ENCODE measurements at places on chromosomes 13 and 19. TPM values are rescaled to one million over a fixed set of nuclear protein-coding genes. Genes with fewer than 3 reads are reported as not detected.

GRCh38 chr13:108527844-108528243, 101.6 kb upstream of the MYO16 start:
- DNase-seq = no peak

DNA sequence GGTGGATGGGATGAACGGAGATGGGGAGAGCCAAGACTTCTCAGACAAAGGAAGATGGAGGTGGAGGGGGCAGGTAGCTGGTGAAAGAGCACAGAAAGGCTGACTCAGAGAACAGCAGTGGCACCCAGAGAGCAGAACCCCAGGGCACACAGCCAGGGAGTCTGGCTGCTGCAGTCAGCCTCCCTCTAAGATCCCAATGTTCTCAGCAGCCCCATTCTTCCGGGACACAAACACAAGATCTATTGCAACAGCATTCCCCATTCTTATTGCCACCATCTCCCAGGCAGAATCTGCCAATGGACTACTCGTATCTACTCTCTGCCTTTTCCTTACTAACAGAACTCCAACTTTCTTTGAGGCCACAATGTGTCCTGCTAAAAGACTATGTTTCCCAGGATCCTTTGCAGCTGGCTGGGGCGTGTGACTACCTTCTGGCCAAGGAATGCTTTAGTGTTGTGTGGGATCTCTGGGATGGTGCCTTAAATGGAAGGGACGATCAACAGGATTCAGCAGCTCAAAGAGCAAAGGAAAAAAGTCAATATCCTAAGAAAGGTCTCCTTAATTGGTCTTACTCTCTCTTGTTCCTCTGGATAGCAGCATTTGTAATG, 7.5 kb downstream of the THAP8 start:
- no peak for DNase-seq

GRCh38 chr13:48879432-48879831, 96.3 kb upstream of the FNDC3A start:
- no peak for DNase-seq

SIGLEC8 gene
- polyA plus RNA-seq = not detected

LIN37 gene
- polyA plus RNA-seq = 6.0 TPM

DNA sequence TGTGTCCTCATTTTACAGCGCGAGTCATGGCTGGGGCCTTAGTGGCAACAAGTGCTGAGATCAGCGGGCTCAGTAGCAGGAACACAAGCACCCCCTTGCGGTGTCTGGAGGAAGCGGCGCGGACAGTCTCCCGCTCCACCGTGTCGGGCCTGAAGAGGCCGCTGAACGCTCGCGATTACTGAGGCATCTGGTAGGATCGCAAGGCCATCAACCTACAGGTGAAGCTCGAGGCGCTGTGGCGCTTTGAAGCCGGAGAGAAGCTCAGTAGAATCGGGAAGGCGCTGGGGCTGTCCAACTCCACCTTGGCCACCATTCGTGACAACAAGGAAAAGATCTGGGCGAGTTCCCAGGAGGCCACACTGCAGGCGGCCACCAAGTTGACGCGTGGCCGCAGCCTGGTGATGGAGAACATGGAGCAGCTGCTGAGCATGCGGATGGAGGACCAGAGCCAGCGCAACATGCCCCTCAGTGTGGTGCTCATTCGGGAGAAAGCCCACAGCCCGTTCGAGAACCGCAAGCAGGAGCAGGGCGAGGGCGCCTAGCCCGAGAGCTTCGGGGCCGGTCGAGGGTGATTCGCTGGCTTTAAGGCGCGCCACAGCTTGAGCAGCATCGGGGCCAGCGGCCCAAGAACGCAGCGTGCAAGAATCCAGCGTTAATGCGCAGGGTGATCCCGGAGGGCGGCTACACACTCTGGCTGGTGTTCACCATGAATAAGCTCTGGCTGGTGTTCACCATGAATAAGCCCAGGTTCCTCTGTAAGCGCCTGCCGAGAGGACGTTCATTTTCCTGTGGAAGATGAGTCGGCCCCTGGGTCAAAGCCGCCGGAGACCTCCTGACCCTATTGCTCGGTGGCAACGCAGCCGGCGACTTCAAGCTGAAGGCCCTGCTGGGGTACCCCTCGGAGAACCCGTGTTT, 8.3 kb upstream of the MZF1 start:
- DNase-seq = peak; percentile 69

C19orf44 gene
- 15.8 TPM for polyA plus RNA-seq

SULT2B1 gene
- polyA plus RNA-seq = 0.10 TPM

GRCh38 chr19:46232029-46232428, 2.5 kb downstream of the IGFL1 start:
- DNase-seq = no peak

- no peak for DNase-seq
Observed at GRCh38 chr19:4581666-4582553, 22.4 kb upstream of the SEMA6B start.

- no peak for DNase-seq
Observed at GRCh38 chr13:90414691-90415596, 932.5 kb upstream of the MIR17HG start.

DNA sequence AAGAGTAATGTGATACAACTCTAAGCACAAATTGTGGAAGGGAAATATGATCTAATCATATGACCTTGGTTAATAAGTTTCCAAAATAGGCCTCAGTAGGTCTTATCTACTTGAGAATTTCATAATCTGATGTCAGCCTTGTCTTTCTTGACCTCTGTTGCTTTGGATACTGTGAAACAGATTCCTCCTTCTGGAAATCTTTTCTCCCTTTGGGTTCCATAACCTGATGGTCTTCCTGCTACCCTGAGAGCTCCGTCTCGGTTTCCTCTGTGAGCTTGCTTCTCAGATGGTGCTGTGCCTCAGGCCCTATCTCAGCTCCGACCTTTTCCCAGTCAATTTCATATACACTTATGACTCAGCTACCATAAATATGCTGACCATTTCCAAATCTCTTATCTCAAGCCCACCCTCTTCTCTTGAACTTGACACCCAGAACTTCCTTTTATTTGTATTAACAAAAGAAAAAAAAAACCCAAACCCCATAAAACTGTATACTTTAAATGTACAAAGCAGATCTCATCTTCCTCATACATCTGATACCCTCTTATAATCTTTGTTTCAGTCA, 6.4 kb upstream of the SLC46A3 start:
- DNase-seq = no peak

- DNase-seq = no peak
Observed at GRCh38 chr13:65095161-65096082, 2134.7 kb downstream of the PCDH9 start.

- no peak for DNase-seq
Observed at GRCh38 chr19:49880162-49880869, 2.8 kb downstream of the TBC1D17 start.

C19orf18 gene
- 1.3 TPM for polyA plus RNA-seq

PRR22 gene
- 2.2 TPM for polyA plus RNA-seq

DNA sequence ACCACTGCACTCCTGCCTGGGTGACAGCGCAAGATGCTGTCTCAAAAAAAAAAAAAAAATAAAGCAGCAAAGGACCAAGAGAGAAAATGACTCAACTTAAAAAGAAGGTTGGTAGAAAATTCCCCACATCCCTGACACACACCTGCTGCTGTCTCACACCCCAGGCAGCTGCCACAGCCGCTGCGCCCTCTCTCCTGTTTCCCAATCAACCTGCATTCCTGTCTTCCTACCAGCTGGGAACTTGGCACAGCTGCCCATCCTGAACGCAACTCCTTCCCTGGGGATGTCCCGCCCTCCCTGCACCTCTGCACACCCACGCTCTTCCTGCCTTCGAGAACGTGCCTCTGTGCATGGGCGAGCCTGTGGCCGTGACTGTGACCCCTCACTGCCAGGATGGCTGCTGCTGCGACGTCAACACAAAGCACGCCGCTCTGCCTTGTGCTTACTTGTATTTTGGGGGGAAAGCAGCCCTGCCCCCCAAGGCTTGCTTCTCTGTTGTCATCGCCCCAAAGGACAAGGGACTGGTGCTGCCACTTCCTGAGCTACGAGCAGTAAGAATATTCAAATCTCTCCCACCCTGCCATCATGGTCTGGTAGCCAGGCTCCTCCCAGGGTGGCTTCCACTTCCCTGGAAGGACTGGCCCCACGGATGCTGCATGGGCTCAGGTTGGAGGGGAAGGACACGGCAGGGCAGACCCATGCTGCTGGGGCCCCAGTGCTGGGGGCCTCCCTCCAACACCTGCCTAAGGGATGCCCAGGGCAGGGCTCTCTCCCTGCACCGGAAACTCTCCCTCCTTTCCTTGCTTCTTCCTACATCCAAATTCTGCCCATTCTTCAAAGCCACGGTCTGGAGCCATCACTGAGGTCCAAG, 20.7 kb downstream of the SH3GL1 start:
- DNase-seq = no peak

MBD3L3 gene
- not detected for polyA plus RNA-seq

CEACAM8 gene
- polyA plus RNA-seq = 0.22 TPM

GRCh38 chr13:50631041-50631440, 212.5 kb downstream of the DLEU7 start:
- DNase-seq = no peak

ZNF577 gene
- 41.2 TPM for polyA plus RNA-seq

GNG7 gene
- polyA plus RNA-seq = 5.3 TPM

TRPC4 gene
- polyA plus RNA-seq = 4.2 TPM

- DNase-seq = no peak
Observed at GRCh38 chr13:113972451-113973217, 1.2 kb downstream of the C13orf46 start.

DNA sequence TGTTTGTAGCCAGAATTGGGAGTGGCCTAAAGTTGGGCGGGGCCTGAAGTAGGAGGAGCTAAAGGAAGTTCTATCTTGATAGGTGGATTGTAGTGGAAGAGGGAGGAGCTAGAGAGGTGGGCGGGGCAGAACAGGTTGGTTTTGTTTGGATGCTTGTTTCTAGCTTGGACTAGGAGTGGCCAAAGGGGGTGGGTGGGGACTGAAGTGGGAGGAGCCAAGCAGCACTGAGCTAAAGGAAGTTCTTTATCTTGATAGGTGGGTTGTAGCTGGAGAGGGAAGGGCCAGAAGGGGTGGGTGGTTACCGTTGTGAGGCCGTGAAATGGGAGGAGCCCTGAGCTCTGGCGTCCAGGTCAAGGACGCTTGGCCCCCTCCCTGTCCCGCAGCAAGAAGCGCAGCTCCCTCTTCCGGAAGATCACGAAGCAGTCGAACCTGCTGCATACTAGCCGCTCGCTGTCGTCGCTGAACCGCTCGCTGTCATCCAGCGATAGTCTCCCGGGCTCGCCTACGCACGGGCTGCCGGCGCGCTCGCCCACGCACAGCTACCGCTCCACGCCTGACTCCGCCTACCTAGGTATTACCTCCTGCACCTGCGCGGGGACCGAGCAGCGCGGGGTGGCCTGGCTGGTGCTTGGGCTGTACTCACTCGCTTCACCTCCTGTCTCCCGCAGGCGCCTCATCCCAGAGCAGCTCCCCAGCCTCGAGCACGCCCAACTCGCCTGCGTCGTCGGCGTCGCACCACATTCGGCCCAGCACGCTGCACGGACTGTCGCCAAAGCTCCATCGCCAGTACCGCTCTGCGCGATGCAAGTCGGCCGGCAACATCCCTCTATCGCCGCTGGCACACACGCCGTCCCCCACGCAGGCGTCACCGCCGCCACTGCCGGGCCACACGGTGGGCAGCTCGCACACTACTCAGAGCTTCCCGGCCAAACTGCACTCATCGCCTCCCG, 8.0 kb downstream of the DNASE2 start:
- DNase-seq = no peak

- peak; percentile 91 for DNase-seq
Observed at GRCh38 chr19:20776083-20777076, at the start of gene ZNF66. Gene ZNF66 (plus strand): TSS chr19:20776304. CDS start chr19:20776448, 144 bp downstream.

MADCAM1 gene
- 2.8 TPM for polyA plus RNA-seq

GRK1 gene
- 0.08 TPM for polyA plus RNA-seq

TMEM221 gene
- 3.1 TPM for polyA plus RNA-seq

DNA sequence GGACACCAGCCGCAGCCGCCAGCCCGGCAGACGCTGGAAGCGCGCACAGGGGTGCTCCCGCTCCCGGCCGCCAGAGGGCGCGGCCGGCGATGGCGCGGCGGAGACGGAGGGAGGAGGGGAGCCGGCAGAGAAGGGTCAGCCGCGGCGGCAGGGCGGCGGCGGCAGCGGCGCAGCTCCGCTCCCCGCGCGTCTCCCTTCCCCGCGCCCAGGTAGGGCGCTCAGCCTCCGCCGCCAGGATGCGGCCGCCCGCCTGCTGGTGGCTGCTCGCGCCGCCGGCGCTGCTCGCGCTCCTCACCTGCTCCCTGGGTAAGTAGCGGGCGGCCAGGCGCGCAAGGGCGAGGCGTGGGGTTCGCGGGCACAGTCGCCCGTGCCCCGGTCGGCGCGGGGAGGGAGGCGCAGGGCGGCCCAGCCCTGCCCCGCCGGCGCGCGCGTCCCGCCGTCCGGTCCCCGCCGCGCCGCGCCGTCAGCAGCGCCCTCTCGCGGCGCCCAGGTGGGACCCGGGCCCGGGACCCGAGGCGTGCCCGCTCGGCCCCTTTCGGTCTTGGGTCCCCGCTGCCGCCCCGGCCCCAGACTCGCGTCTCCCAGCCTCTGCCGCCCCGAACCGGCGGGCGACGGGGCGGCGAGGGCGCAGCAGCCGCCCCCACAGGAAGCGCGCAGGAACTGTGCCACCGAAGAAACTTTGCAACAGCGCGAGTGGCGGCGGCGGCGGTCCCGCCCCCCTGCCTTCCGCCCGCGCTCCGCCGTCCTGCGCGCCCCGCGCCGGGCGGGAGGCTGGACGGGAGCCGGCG, at the start of gene B3GLCT:
Gene B3GLCT (plus strand): TSS at position 127 of the 788 bp plus-strand sequence. CDS start 110 bp downstream, at position 237.
- DNase-seq = peak; percentile 64

GRCh38 chr13:21330126-21330861, 128.8 kb downstream of the ZDHHC20 start:
- DNase-seq = no peak

DNA sequence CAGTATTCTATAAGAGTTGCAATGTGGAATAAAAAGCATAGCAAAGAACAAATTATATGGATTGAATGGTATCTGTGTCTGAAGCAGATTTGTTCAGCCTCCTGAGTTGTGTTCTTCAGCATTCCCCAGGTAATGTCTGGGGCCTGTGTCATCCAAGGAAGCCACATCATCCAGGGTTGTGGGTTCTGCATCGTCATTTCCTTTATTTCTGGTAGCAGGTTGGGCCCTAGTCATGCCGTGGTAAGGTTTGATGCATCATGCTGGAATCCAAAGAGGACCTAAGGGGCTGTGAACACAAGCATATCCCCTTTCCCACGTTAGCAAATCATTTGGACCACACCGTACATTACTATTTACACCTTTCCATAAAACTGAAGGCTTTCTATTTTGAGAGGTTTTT, 131.0 kb upstream of the ZNF91 start:
- DNase-seq = no peak

- DNase-seq = no peak
Observed at GRCh38 chr13:68064001-68064770, 834.0 kb upstream of the PCDH9 start.

GRCh38 chr13:36217456-36217855, 3.1 kb upstream of the SOHLH2 start:
- DNase-seq = no peak

GRCh38 chr19:38035515-38036495, 128.8 kb downstream of the SIPA1L3 start:
- no peak for DNase-seq

- DNase-seq = no peak
Observed at GRCh38 chr13:102724923-102725322, 30.1 kb upstream of the METTL21C start.

FAM124A gene
- polyA plus RNA-seq = 4.6 TPM

- DNase-seq = no peak
Observed at GRCh38 chr13:44508562-44509077, 67.5 kb downstream of the TSC22D1 start.
